ENCODE measurements at places on chromosomes 11 and 22.

GRCh38 chr11:134564472-134565200, 152.6 kb upstream of the B3GAT1 start:
- DNase-seq: no peak

GRCh38 chr22:44448271-44448830, 49.7 kb downstream of the RTL6 start:
- DNase-seq: no peak

- DNase-seq: no peak
Measured at GRCh38 chr11:35954205-35954604, 10.3 kb downstream of the LDLRAD3 start.

GRCh38 chr11:2945031-2945756, 16.0 kb upstream of the PHLDA2 start:
- no peak for DNase-seq

DNA sequence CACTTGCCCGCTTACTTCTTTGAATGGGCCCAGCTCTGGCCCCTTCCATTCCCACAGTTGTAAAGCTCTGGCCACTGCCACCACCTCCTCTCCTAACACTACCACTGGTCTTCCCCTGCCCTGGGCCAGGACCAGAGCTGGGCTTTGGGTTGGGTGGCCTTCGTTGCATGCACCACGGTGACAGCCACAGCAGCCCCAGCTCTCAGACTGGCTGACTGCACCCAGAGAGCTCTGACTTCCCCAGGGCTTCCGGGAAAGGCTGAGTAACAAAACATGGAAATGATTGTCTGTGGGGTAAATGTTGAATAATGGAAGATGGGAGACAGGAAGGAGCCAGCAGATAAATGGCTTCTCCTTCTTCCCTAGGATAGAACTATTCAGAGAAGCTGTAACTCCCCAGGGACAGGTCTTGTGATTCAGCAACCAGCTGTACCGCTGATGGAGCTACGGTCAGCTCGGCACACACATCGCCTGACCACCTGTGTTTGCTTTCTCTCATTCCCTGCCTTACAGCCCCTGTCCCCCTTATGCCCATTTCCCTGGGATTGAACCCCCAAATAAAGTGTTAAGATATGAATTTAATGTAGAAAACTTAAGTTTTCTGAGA, 27.6 kb downstream of the SCN4B start:
- DNase-seq: no peak

GRCh38 chr22:49391436-49391835, 436.2 kb downstream of the BRD1 start:
- no peak for DNase-seq

GRCh38 chr11:47861728-47862127, 13.6 kb upstream of the NUP160 start:
- DNase-seq: no peak

GRCh38 chr22:34017205-34017604, 96.9 kb upstream of the LARGE1 start:
- no peak for DNase-seq

DNA sequence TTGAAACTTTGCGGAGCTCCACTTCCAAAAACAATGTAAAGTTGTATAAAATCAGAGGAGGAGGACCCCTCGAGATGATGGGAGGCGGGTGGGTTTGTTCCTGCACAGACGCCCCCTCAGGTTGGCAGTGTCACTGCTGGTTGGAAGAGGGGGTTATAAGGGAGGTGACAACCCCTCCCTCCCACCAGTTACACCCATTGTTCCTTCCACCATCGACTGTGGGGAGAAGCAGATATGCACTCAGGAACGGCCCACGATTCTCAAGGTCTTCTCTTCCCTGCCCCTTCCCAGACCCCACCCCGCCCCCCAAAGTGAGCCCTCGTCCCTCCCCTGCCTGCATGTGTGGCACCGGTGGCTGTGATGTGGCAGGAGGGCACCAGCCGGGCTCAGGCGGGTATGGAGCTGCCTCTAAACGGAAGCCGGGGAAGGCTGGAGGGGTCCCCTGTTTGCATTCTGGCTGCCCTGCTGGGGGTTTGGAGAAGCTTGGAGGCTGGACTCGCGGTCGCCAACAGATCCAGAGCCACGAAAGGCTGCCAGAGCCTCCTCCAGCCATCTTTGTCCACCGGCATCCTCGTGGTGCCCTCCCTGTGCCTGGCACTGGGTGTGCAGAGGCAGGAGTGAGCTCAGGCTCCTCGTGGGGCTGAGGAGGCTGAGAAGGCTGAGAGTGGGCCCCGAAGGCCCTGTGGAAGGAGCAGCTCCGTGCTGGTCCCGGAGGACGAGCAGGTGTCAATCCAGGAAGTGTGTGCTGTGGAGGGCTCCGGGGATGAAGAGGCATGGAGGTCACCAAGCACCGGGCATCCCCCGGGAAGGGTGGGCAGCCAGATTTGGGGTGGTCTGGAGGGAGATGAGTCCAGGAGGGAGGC, 778 bp downstream of the KDELR3 start:
- no peak for DNase-seq

- DNase-seq: no peak
Measured at GRCh38 chr11:65911682-65912568, 6.9 kb downstream of the C11orf68 start.

DNA sequence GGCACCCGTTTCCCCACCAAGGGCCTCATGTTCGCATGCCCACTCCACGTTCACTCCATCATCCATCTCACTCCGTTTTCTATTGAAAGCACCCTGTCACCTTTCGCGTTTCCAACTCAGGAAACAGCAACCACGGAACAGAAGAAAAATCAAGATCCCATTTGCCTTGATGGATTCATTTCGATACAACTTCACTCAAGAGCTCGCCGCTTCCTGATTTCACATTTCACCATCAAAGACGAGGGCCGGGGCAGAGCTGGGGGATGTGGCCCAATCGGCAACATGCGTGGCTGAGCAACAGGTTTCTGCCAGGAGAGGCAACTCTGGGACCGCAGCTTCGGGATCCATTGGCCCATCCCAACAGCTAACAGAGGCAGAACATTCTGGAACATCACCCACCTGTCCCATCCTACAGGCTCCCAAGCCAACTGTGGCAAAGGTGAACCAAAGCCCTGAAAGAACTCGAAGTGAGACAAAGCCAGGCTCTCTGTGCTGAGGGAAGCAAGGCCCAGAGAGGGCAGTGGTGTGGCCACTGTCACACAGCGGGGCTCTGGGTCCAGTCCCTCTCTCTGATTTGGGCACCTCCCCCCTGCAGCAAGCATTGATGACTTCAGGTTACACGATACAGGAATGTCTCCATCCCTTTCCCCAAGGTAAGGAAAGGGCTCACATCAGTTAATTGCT, 36.2 kb upstream of the CD5 start:
- no peak for DNase-seq

- DNase-seq: no peak
Measured at GRCh38 chr22:48069256-48069655, 1306.8 kb downstream of the TBC1D22A start.

GRCh38 chr11:35791088-35791958, 128.7 kb downstream of the TRIM44 start:
- DNase-seq: no peak

DNA sequence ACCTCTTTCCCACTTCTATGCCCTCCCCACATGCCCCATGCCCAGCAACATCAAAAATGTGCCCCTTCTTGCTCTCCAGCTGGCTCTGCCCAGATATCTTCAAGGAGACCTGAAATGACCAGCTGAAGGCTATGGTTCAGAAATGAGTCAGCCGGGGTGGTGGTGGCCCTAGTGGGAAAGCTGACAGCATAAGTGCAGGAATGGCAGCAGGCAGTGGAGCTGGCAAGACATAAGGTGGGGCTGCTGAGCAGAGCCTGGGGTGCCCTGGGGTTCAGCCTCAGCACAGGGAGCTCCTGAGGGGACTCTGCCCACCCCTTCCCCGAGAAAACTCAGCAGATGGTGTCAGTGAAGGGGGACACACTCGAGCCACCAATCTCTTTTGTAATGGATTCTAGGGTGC, 593.4 kb downstream of the BUD13 start:
- DNase-seq: no peak

GRCh38 chr22:39520226-39521105, at the start of gene ATF4:
ATF4 (plus strand) TSS chr22:39520562; CDS start chr22:39521446, 884 bp downstream.
- peak; percentile 93 for DNase-seq

GRCh38 chr11:119594639-119595249, 134.3 kb downstream of the NECTIN1 start:
- DNase-seq: no peak

DNA sequence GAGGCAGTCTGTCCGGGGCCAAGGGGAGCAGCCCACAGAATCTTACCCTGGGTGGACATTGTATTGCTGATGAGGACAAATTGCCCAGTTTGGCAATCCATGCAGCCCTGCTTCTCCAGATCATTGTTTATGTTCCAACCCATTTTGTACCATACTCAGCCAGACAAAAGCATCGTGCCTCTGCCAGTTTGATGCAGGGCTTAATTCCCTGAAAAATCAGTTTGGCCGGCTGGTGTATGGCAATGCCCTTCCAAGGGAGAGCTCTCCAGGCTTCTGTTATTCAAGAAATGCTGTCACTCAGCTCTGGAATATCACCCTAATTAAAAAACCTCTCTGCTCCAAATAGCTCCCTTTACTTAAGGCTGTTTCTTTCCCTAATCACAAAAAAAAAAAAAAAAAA, 697.7 kb downstream of the TBC1D22A start:
- no peak for DNase-seq

GRCh38 chr22:23743303-23743705, 7.6 kb downstream of the ZNF70 start:
- DNase-seq: no peak

GRCh38 chr11:9580894-9581293, 7.4 kb downstream of the WEE1 start:
- no peak for DNase-seq

GRCh38 chr11:44598831-44599230, 33.4 kb downstream of the CD82 start:
- DNase-seq: no peak

- DNase-seq: no peak
Measured at GRCh38 chr11:14409891-14410290, 50.9 kb upstream of the RRAS2 start.

GRCh38 chr11:3947061-3947460, 91.6 kb downstream of the STIM1 start:
- DNase-seq: peak; percentile 31

DNA sequence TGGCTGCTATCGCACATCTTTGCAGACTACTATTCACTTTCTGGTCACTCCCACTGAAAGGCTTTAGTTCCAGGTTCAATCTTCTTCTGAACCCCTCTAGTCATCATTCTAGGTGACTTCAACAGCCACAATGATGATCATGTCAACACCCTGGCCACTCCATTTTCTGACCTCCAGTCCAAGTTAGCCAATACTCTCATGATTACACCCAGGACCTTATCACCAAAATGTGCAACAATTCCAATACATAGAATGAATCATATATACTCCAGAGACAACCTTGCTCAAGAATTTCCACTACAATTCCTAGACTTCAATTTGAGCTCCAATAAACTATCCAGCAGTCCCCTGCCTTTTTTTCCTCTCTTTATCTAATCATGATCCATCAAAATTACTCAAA, 70.7 kb downstream of the PAK1 start:
- DNase-seq: no peak
